HuH-7.5 (cell line): ENCODE measurements at places on chromosomes 16 and 17.

DNA sequence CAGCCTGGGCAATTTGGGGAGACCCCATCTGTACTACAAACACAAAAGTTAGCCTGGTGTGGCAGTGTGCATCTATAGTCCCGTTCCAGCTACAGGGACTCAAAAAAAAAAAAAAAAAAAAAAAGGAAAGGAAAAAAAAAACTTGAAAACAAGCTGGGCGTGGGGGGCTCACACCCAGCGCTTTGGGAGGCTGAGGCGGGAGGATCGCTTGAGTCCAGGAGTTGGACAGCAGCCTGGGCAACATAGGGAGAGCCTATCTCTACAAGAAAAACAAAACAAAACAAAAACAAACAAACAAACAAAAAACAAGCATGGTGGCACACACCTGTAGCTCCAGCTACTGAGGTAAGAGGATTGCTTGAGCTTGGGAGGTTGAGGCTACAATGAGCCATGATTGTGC is 12.9 kb upstream of the CCL17 start:
- no peak for DNase-seq

DNA sequence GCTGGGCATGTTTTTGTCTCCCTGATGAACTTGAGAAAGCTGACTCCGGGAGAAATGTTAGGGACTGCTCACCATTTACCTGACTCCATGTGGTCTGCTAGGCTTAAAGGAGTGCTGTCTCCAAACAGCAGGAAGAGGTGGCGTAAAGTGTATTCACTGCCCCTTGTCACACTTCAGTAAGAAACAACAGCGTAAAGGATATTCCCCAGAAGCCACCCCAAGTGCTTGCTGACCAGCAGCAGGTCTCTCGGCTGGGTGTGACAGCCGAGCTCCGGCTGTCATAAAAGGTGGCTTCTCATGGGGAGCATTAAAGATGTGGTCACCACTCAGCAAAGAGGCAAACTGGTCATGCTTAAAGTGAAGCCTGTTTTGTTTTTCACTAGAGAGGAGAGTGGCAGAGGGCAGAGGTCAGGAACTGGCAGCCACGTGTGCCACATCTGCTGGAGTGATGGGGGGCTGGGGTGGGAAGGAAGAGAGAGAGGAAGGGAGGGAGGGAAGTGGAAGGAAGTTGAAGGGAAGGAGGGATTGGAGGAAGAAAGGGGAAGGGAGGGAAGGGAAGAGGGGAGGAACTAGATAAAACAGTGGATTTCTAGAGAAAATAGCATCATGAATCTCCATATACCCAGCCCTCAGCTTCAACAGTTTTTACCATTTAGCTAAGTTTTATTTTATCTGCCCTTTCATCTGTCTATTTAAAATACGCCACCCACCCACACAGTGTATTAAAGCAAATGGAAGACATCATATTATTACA is 119.3 kb downstream of the CLEC16A start:
- no peak for DNase-seq

- no peak for DNase-seq
These were observed 192 bp downstream of the FASN start for GRCh38 chr17:82097919-82098168.

DNA sequence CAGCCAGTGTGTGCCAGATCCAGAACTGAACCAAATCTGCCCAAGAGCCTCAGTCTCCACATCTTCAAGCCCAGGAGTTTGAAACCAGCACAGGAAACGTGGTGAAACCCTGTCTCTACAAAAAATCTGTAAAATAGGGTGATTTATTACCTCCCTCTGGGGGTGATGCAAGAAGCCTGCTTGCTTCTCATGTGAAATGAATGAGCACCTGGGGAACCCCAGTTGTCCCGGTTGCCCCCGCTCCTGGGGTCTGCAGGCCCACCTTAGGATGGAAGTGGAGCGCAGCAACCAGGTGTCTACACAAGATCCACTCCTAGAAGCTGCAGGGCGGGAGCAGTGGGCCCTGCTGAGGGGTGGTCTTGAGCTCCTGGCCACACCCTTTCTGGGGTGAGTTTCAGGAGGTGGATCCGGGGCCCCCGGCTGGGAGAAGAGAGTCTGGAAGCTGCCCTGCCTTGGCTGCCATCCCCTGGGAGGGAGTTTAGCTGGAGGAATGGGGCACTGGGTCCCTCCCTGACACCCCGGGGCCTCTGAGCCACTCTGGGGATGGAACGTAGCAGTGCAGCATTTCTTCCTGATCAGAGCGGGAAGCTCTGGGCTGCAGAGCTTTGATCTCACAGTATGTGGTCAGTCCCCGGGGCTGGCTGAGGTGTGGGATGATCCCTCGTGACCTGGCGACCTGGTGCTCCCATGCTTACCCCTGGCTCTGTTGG is 117.8 kb downstream of the RAB11FIP4 start:
- DNase-seq = no peak

- no peak for DNase-seq
These were observed 10.5 kb upstream of the SALL1 start for GRCh38 chr16:51161440-51162195.

GRCh38 chr16:14344945-14345344 is 273.8 kb downstream of the MRTFB start:
- no peak for DNase-seq

- no peak for DNase-seq
These were observed 34.0 kb upstream of the NLK start for GRCh38 chr17:28008513-28008912.

DNA sequence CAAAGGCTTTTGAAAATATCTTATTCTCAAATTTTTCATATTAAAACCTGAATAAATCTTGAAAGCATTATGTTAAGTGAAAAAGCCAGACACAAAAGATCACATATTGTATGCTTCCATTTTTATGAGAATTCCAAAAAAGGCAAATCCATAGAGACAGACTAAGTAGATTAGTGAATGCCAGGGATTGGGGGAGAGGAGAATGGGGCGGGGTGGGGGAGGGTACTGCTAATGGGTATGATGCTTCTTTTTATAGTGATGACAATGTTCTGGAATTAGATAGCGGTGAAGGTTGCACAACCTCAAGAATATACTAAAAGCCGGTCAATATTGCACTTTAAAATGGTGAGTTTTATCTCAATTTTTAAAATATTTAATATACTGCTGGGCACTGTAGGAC is 44.0 kb downstream of the XPO6 start:
- no peak for DNase-seq
